Mesangial cell (primary cell): ENCODE measurements at places on chromosomes 1 and 21. TPM values are rescaled to one million over a fixed set of nuclear protein-coding genes. Genes with fewer than 3 reads are reported as not detected.

KISS1 gene
- total RNA-seq = 0.49 and 2.3 TPM in 2 replicates

TNFRSF18 gene
- 5.1 and 35.4 TPM in 2 replicates for total RNA-seq

REN gene
- total RNA-seq = 0.13 TPM in 1 of 2 replicates, not detected in the other

SF3B4 gene
- 22.4 and 23.5 TPM in 2 replicates for total RNA-seq

LIPI gene
- total RNA-seq = not detected in 2 replicates

FCRLA gene
- total RNA-seq = under 0.01 and 0.16 TPM in 2 replicates

C1orf35 gene
- 10.4 and 13.2 TPM in 2 replicates for total RNA-seq

BCL2L15 gene
- 0.76 TPM in 1 of 2 replicates, not detected in the other for total RNA-seq

YTHDF2 gene
- total RNA-seq = 61.4 and 72.0 TPM in 2 replicates

RNF186 gene
- not detected in 2 replicates for total RNA-seq

PATJ gene
- total RNA-seq = 5.1 and 12.7 TPM in 2 replicates
